ENCODE measurements at places on chromosomes 3 and 15.

GRCh38 chr15:99981191-99981647 lies 248.0 kb upstream of the LYSMD4 start:
- DNase-seq, result peak; percentile 20

- DNase-seq, result no peak
Observed at GRCh38 chr3:167066977-167067786, 312.9 kb downstream of the ZBBX start.

DNA sequence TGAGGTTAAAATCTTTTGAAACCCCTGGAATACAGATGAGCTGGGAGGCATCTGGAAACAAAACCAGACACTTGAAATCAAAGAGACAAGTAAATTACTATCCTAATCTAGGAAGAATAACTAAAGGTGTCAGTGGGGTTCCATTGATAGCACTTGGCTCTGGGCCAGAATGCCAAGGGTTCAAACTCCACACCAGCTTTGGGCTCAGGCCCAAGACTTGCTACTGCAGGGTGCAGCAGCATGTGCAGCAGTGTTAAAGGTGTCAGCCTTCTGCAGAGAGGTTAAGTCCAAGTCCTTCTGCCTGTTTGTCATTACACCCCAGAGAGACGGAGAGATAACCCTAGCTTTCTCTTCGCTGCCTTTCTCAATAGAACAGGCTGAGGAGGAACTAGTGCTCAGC lies 273.9 kb downstream of the TIGIT start:
- DNase-seq, result no peak

DNA sequence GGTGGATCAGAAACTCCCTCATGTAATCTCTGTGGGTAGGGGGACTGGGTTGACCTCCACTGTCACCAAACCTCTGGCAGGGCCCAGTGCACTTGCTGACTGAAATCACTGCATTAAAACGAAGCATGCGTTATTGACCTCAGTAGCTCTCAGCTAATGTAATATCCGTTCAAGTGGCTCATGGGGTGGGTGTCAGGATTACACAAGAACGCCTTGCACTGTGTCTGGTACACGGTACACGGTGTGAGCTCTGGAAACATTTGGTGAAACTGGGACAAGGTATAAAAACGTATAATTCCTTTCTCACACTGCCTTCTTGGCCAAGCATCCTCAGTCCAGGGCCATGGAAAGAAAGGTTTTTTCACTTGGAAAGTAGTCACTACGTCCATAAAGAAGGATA lies 11.9 kb downstream of the LRTM1 start:
- DNase-seq, result no peak

DNA sequence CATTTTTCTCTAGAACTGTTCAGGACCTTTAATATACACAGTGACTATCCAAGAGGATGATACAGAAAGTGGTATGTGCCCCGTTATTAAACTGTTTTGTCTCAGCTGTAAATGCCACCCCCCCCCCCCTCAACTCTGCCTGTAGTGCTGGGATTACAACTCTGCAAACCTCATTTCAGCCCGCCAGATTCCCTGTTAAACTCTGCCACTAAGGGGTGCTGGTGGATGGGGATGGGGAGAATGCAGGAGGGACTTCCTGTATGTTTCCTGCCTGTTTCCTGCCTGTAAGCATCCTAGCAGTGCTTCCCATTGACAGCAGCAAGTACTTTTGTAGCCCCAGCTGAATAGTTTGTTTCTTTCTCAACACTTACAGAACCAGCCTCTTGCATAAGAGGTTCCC lies 301.7 kb upstream of the RORA start:
- peak; percentile 27 for DNase-seq

DNA sequence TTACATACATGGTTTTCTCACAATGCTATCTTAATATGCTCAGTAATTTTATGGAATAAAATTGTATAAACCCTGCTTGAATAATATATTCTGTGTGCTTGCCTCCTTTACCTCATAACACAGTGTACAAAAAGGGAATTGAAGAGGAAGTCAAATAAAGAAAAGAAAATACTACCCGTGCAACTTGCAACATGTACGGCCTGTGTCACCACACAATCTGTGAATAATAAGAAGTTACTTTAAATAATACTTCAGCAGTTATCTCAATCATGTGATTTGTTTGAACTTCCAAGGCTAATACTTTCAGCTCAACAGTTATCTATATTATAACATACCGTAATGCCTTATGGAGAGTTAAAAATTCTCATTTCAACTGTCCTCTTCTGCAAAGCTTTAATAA lies 58.1 kb upstream of the SATB1 start:
- DNase-seq, result no peak

GRCh38 chr15:51071578-51071977 lies 23.1 kb downstream of the TNFAIP8L3 start:
- no peak for DNase-seq

DNA sequence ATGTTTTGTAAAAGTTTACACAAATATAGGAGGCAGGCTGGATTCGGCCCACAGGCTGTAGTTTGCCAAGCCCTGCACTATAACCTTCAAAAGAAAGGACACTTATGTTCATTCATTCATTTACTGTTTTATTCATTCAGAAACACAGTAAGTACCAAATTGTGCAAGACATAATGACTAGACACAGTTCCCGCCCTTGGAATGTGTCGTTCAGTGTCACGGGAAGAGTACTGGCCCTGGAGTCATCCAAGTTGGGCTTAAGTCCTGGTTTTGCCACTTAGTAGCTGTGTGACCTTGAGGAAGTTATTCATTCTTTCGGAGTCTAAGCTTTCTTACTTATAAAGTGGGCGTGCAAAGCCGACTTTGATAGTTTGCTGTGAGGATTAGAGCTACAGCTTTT lies 22.0 kb downstream of the COLQ start:
- DNase-seq, result peak; percentile 7

- peak; percentile 77 for DNase-seq
Observed at GRCh38 chr3:71684757-71685386, 40.3 kb downstream of the EIF4E3 start.

GRCh38 chr3:107680698-107681097 lies 157.9 kb downstream of the BBX start:
- DNase-seq, result peak; percentile 51

- DNase-seq, result no peak
Observed at GRCh38 chr3:6132684-6133432, 728.1 kb upstream of the GRM7 start.

DNA sequence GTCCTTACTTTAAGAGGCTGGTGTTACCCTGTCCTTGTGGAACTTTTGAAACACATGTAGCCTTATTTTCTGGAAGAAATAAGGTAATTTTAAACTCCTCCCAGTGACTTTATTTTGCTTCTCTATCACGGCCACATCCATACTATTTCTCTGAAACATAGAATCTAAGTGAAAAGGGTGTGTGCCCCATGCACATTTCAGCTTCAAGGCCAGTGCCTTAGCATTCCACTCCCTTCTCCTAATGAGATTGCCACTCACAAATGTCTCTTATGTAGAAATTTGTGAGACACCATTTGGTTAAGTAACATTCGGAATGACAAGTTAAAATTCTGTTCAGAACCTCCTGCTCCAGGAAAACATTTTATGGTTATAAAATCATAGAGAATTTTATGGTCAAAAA lies 562.7 kb downstream of the TUSC7 start:
- no peak for DNase-seq

GRCh38 chr3:138600100-138600745 lies 6.2 kb upstream of the CEP70 start:
- DNase-seq, result no peak

DNA sequence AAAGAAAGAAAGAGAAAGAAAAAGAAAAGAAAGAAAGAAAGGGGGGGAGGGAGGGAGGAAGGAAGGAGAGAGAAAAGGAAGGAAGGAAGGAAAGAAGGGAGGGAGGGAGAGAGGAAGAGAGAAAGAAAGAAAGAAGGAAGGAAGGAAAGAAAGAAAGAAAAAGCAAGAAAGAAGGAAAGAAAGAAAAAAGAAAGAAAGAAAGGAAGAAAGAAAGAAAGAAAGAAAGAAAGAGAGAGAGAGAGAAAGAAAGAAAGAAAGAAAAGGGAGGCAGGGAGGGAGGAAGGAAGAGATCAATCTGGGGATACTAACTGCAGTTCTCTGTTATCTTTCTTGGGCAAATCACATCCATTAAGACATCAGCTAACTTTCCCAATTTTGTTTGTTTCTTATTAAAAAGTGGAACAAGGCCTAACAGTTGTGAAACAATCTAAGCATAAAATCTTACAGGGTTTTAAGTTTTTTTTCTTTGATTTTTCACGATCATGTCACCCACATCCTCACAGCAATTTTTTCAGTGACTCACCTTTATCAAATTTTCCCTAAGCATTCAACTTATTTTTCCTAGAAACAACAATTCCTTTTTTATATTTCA lies 36.8 kb downstream of the TBC1D2B start:
- no peak for DNase-seq

GRCh38 chr15:74175271-74176191 lies 2.0 kb downstream of the ISLR start:
- no peak for DNase-seq

DNA sequence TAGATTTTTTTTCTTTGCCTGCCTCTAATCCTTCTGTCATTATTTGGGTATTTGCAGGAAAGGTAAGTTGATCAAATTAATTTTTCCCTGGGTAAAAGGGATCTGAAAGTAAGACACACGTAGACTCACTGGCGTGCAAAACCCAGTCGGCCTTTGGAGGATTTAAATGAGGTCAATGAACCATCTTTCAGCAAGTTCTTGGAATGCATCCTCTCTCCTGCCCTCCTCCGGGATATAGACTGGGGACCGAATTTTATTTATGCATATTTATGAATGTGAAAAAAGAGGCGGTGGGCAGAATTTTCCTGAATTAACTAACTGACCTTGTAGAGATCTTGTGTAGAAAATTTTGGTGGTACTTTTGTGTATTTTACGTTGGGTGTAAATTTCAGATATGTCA lies 2.2 kb downstream of the CADM2 start:
- no peak for DNase-seq

DNA sequence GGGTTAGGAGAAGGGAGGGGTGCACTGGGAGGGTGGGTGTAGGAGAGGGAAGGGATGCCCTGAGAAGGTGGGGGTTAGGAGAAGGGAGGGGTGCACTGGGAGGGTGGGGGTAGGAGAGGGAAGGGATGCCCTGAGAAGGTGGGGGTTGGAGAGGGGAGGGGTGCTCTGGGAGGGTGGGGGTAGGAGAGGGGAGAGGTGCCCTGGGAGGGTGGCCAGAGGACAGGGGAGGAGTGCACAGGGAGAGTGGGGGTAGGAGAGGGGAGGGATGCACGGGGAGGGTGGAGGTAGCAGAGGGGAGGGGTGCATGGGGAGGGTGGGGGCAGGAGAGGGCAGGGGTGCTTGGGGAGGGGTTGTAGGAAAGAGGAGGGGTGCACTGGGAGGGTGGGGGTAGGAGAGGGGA lies 3.2 kb downstream of the TM4SF19 start:
- DNase-seq, result no peak

- DNase-seq, result no peak
Observed at GRCh38 chr3:177287231-177287630, 89.9 kb upstream of the TBL1XR1 start.

DNA sequence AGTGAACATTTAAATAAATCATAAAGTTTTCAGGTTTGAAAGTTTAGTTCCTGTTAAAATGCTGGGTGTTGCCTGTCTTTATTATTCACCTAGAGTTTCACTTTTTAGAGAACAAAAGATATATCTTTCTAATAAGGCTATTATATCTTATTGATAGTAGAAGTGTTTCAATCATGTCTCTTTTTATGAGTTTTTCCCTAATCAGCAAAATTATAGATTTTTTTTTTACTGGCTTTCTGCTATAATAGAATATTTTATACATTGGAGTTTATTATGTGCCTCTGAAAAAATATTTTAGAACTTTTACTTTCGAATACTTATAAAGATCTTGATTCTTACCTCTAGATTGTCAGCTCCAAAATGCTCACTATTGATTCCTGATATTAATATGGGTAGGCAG lies 131.5 kb downstream of the BBX start:
- DNase-seq, result no peak

GRCh38 chr15:82999905-83000671 lies 11.4 kb downstream of the C15orf40 start:
- DNase-seq, result peak; percentile 71

- peak; percentile 63 for DNase-seq
Observed at GRCh38 chr3:113405180-113405579, 36.1 kb downstream of the CFAP44 start.

- DNase-seq, result no peak
Observed at GRCh38 chr3:121836064-121836463, 1.1 kb downstream of the EAF2 start.

- DNase-seq, result no peak
Observed at GRCh38 chr3:43079536-43080332, 26.1 kb downstream of the POMGNT2 start.

DNA sequence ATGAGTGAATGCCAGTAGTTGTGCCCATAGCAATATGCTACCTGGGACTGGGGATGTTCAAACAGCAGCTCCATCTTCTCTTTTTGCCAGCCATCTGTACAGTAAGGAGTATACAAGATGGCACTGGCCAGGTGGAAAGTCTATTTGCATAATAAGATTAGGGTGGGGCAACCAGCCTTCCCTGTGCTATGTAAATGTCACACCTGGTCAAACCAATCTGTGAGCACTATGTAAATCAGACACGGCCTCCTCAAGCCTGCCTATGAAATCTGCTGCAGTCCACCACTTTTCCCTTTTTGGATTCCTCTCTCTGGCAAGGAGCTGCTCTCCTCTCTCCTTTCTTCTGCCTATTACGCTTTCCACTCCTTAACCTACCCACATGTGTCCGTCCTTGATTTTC lies 53.0 kb downstream of the C3orf80 start:
- no peak for DNase-seq

- DNase-seq, result no peak
Observed at GRCh38 chr3:12574661-12575060, 17.8 kb downstream of the MKRN2 start.

GRCh38 chr3:30852833-30853232 lies 41.6 kb downstream of the GADL1 start:
- DNase-seq, result no peak

DNA sequence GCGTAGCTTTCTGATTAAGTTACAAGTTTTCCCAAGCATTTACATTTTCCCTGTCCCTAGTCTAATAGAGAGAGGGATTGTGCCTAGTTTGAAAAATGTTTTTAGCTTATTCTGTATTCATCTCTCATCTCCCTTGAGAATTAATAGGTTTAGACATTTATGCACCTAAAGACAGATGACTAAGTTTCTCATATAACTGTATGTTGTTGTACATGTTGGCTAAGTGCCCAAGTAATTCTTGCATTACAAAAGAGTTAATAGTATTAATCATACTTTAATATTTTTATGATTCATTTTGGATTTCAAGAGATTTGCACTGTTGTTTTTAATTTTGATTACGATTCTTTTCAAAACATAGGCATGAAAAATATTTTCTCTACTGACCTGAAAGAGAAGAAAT lies 109.0 kb upstream of the TBL1XR1 start:
- DNase-seq, result peak; percentile 23

- DNase-seq, result no peak
Observed at GRCh38 chr3:181707980-181708379, 3.7 kb upstream of the SOX2 start.

- peak; percentile 44 for DNase-seq
Observed at GRCh38 chr3:150786791-150787190, 23.8 kb upstream of the SIAH2 start.

- no peak for DNase-seq
Observed at GRCh38 chr3:171932153-171932611, 89.0 kb downstream of the TMEM212 start.

DNA sequence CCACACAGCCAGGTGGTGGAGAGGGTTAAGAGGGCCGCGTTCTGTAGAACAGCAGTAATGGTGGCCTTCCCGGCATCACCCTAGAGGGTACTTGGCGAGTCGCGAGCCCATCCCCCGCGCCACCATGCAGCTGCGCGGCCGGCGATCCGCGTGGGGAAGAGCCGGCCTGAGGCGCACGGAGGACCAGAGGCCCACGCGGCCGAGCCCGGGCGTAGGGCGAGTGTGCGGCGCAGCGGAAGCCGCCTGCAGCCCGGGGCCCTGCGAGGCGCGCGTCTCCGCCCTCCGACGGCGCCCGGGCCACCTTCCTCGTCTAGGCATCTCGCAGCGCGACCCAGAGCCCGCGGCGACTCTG lies 423 bp downstream of the TKT start:
- DNase-seq, result peak; percentile 45
